ENCODE measurements at places on chromosomes 1 and 21.

DNA sequence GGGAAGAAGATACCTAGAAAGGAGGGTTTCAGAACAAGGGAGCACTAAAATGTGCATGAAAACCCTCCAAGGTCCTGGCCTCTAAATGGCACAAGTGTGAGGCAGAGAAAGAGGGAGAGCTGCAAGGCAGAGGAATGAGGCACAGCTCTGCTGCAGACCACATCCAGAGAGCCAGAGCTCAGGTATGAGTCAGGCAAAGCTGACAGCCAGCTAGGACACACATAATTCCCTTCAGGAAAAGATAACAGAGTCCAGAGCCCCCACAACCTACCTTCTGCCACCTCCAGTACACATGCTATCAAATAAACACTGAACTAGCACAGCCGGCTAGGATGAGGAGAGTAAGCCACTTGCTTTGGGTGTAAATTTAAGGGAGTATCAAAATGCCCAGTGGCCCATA lies 62.2 kb downstream of the HSF2BP start:
- DNase-seq: no peak

DNA sequence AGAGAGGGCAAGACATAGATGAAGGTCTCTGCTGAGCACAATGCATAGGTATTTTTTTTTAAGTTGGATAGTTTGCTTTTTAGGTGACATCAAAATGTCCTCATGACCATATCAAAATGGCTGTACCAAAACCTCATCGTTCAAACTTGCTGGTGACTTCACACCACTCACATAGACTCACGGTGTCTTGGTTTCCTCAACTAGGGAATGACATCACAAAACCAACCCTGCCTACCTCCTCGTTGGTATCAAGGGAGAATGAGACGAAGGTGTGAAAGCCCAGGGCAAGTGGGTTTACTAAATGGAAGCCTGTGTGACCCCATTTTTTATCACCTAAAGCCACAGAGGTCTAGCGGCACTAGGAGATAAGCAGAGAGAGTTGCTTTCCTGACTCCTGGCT lies 1.6 kb downstream of the PIGR start:
- DNase-seq: no peak

DNA sequence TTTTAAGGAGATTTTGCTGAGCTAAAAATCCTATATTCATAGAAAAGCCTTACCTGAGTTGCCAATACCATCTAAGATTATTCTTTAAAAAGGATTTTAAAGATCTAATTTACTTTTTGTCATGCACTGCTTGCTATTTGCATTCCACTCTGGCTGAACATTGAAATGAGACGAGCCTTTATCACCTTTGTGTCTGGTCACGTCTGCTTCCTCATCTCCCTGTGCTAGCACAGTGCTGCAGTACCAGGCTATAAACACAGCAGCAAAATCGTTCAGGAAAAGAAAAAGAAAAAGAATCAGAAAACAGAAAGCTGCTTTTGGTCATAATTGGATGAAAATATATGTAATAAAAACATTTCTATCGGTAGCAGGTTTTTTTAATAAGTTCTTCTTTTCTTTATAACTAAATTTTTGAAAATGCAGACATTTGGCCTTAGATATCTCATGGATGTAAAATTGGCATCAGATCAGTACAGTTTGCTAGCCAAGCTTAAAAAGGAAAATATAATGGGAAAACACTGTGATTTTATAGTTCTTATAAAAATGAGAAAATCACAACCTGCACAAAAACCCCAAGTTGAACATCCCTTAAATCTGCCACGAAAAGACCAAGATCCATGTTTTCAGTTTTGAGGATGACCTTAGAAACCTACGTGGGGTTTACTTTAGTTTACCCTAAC lies 735.7 kb upstream of the CXADR start:
- no peak for DNase-seq

GRCh38 chr1:71422221-71422620 lies 341.4 kb upstream of the ZRANB2 start:
- DNase-seq: peak; percentile 55

- DNase-seq: no peak
These were observed 36.2 kb upstream of the EDEM3 start for GRCh38 chr1:184790642-184791549.

- DNase-seq: no peak
These were observed 28.6 kb upstream of the C1orf185 start for GRCh38 chr1:51073456-51073855.

- DNase-seq: no peak
These were observed 11.9 kb upstream of the EDN2 start for GRCh38 chr1:41496080-41497055.

DNA sequence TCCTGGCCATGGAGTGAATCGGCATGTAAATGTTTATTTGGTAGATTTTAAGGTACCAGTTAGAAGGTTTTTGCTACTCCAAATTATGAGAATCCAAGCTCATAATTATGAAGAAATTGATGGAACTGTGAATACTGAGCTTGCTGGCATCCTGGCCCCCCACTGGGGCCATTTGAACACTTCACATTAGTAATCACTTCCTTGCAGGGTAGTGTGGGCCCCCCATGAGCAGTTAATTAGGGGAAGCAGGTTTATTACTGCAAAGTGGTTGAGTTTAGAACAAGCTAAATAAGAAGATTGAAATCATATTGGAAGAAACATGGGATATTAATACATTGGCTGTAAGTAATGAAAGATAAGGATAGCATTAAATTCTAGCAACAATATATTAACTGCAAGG lies 86.7 kb downstream of the S1PR1 start:
- DNase-seq: no peak

Data from globus pallidus (tissue), 1 donor.